Heart left ventricle (tissue), 16 donors: ENCODE measurements at places on chromosomes 2 and 18. TPM values are rescaled to one million over a fixed set of nuclear protein-coding genes. Genes with fewer than 3 reads are reported as not detected.

- DNase-seq: no peak
Observed at GRCh38 chr2:35298493-35298892, 1057.1 kb upstream of the CRIM1 start.

GRCh38 chr2:207082619-207083018, 83.1 kb downstream of the KLF7 start:
- no peak for DNase-seq

DNA sequence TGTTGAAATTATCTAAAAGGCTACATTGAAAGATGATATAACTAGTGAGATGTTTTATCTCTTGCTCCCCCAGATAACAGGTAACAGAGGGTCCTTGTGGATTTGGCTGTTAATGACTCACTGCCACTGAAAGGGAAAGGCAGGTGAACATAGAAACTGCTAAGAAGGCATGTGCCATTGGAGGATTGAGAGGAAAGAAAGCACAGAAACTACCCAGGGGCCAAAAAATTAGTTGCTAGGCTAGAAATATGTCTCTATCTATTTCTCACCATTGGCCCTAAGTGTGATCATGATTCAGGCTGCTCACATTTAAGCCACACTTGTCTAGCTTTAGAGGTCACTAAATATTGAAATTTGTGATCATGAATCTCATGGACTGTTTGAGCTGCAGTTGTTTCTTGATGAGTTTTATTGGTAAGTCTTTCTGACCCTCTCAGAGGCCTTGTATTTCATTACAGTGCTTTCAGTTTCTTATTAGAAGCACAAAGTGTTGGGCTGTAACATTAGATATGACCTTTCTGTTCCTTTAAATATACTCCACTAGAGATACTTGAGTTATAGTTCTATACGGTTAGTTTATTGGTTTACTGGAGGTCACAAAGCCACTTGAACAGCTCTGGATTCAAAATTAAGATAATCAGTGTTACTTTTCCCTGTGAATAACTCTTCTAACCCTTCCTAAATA, 26.2 kb downstream of the NAB1 start:
- DNase-seq: no peak

The KCNS3 gene
- 1.0 TPM for polyA plus RNA-seq

DNA sequence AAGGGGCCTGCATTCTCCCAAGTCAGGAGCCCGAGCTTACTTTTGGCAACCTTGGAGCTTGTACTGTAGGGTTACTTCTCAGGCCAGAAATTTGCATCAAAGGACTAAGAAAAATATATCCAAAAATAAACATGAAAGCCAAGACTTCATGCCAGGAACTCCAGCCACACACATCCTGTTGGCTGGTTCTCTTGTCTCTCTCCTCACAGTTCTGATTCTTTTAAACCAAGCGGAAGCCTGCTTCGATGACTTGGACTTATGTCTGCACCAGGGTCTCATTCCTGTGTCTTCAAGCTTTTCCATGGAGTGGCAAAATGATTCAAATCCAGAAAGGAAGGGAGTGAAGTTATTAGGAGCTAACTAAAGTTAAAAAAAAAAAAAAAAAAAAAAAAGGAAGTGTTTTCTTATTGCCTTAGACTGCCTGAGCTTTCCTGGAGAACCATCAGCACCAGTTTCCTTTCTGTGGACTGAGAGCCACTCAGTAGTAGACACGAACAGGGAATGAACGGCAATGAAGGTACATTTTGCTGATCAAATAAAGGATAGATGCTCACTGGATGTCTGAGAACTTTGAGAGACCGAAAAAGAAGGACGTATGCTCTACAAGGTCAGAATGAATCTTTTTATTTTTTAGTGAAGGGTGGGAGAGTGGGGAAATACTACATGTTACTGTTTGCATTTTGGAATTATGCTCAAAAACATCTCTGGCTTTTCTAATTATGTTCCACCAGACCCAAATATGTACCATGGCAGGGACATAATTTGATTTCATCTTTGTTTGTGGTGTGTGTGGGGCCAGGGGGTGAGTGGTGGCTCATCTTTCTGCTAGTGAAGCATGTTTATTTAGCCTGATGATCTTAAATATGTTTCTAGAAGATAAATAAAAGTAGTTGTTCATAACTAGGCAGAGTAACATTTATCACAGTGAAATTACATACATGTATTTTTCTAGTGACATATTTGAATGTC, 86.0 kb downstream of the RAPGEF4 start:
- DNase-seq: no peak

The CREG2 gene
- not detected for polyA plus RNA-seq

DNA sequence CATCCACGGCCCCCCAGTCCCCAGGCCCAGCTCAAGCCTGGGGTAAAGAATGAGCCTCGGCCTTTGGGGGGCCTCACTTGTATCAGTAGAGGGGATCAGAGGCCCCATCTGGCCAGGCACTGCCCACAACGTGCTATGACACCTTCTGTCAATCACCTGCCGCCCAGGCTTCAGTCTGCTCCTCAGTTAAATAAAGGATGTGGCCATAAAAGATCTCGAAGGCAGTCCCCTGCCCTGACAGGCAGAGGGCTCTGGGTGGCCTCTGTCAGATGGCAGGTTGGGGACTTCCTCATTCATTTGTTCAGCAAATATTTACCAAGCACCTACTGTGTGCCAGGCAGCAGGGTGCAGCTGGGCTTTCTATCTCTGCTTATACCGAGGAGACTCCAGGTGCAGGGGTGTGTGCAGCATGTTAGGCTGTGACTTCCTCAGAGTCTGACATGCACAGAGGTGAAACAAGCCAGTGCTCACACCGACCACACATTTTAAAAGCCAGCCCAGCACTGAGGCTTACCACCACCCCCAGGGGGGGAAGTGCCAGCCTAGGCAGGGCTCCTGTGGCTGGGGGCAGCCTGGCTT, 166.4 kb downstream of the GALNT1 start:
- DNase-seq: no peak

The MATN3 gene
- polyA plus RNA-seq: 0.19 TPM

DNA sequence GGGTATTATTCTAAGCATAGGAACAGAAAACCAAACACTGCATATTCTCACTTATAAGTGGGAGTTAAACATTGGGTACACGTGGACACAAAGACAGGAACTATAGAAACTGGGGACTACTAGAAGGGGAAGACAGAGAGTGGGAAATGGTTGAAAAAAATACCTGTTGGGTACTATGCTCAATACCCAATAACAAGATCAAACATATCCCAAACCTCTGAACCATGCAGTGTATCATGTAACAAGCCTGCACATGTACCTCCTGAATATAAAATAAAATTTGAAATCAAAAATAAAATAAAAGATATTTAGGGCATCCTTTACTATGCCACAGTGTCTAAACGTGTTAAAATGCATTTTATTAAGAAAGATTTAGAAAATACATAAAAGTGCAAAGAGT, 221.0 kb upstream of the TFPI start:
- no peak for DNase-seq

GRCh38 chr2:219434468-219434717, 250 bp upstream of the SPEG start:
- DNase-seq: no peak

The CD8B2 gene
- polyA plus RNA-seq: not detected

GRCh38 chr2:73984922-73985307, 205 bp downstream of the TET3 start:
- DNase-seq: peak; percentile 68

GRCh38 chr2:105771836-105772235, 27.1 kb downstream of the NCK2 start:
- DNase-seq: peak; percentile 50

The CRYGD gene
- not detected for polyA plus RNA-seq

The EPG5 gene
- polyA plus RNA-seq: 10.3 TPM

The LIMS4 gene
- polyA plus RNA-seq: 1.4 TPM

DNA sequence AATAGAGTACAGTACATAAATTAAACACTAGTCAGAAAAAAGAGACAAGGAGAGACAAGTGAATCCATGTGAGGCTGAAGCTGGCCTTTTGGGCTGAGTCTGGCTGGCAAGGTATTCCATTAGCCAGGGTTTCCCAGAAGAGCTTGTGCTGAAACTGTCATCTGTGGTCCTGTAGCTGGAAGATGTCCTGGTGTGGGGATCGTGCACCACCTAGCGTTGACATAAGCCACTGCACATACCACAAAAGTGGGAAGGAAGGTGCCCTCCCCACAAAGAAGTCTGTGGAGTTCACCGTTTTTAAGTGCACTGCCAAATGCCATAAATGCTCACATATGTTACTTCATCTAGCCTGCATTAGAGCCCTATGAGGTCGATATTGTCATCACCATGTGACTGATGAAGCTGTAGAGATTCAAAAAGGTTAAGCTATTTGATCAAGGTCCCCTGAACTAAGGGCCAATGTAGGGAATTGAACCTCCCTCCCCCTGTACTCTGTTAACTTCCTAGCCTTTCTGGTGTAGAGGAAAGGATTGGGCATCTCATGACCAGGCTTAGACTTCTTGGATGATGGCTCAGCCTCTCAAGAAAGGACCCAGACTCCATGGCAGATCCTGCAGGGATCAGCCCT, 31.9 kb upstream of the GALNT14 start:
- DNase-seq: peak; percentile 42

The ZNF521 gene
- 1.5 TPM for polyA plus RNA-seq

The RNF152 gene
- 2.8 TPM for polyA plus RNA-seq

- no peak for DNase-seq
Observed at GRCh38 chr2:34234823-34235222, 635.7 kb upstream of the FAM98A start.
